Right ventricle myocardium superior (tissue), 1 donor: ENCODE measurements at places on chromosomes 6 and 20. TPM values are rescaled to one million over a fixed set of nuclear protein-coding genes. Genes with fewer than 3 reads are reported as not detected.

DNA sequence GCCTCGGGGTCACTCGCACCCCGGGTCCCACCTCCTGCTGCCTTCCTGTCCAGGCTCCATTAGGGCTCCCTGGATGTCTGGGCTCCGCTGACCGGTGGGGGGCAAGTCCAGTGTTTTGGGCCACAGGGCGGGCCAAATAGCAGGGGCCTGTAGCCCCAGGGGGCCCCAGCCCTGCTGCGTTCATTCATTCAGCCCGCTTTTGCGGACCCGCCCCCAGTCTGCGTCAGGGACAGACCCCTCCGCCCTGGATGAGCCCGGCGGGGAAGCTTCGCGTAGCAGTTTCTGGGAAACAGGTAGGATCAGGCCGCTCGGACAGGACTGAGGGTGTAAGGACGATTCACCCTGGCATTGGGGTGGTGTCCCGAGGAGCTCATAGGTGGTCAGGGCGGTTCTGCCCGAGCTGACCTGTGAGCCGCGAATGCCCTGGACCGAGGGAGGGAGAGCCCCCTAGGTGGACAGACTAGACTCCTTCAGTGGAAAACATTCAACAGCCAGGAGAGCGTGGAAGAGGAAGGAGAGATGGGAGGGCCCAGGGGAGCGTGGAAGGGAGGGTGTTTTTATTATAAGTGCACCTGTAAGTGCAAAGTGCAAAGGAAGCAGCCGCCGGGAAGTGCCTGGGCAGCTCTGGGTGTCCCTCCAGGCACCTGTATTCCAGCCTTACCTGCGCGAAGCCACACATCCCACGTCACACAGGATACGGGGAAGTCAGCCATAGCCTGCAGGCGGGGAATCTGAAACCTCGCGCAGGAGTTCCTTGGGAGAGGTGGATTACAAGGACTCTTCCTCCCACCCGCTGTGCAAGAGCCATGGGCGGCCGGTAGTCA is 662 bp downstream of the ENTPD6 start:
- DNase-seq, result peak; percentile 52

GRCh38 chr20:48096957-48097890 is 311.9 kb upstream of the SULF2 start:
- no peak for DNase-seq

DNA sequence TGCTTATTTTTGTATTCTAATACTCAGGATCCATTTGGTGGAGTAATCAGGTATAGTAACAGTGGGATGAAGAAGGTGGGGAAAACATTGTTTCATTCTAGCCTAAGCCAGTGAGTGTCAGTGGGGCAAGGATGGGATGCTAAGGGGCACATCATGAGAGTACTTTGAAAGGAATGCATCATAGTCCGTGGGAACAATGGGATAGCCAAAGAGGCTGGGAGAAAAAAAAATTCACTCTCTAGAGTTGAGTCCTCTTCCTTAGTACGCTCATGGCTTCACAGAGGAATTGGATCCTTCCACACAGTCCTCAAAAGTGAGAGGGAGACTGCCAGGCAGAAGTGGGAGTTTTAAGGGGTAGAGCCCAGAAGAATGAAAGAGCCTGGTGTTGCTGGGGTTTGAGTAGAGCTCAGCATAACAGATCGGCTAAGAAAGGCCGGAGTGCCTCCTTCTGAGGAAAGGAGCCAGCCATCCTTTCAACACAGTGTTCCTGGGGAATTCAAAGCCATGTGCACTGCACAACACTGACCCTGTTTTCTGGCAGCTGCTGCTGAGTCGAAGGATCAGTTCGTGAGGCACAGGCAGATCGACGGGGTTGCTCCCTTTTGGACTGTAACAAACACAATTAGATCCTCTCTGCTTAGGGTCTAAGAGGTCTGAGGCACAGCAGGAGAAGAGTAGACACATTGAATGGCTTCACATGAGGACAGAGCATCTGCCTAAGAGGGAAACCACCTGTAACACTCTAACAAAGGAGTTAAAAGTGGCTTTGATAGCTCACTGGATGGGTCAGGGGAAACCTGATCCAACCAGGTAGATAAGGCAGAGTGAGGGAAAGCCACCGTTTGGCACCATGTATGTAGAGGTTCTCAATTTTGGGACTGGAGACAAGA is 61.2 kb downstream of the ELOVL5 start:
- DNase-seq, result peak; percentile 55

The PTCHD4 gene
- 0.81 TPM for total RNA-seq

The KIF25 gene
- 0.35 TPM for total RNA-seq
